ENCODE measurements at places on chromosomes 6 and 20.
A peak's percentile ranks its signal among the peaks of the same experiment; 100 is the strongest.

DNA sequence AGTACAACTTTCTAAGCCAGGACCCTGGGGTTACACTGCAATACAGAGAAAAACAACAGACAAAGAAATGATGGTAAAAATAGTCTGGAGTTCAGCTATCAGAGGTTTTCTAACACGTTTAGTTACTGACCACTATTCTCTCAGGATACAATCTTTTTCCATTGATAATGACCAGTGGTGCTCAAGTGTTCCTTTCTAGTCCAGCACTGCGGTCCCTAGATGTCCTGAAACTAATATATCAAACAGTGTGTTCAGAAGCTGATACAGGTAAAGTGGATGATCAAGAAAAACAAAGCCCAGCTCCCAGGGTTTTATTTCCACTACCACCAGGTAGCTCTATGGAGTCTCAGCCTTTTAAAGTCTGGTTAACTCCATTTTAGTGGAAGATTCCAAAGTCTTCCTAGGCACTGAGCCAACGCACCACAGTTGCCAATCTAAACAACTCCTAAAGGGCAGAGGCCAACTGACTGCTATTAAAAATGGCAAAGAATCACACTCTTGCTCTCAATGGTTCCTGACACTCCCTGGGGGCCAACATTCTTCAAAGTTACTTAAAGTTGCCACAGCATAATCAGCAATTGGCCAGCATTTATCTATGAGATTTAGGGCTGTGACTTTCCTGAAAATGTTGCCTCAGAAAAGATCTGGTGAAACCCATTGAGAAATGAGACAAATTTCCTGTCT, 38.2 kb downstream of the DZANK1 start:
- peak; percentile 23 for DNase-seq

DNA sequence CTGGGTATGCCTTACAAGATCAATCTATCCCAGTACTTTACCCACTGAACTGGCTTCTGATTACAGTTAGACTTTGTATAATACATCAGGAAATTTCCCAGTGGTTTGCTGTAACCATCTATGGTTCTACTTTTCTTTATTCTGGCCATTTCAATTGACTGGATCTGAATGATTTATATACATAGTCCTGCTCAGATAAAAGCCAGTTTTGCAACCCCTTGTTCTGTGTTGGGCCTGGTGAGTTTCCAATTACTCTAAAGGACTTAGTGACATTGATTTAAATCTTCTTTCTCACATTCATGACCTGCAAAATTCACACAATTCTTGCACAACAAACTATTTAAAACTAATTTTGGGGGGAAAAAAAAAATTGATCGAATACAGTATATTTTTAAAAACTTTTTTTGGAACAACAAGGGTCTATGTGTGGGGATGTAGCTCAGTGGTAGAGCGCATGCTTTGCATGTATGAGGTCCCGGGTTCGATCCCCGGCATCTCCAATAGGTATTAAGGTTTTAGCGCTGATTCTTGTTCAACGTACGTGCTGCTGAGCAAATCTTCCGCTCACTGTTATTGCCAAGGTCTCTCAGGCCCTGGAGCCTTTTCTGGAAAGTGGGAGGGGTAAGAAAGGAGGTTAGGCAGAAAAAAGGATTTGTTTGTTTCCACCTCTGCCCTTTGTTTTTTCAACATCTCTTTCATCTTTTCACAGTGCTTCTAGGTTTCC, 117.5 kb downstream of the GPX5 start:
- DNase-seq, result peak; percentile 92

DNA sequence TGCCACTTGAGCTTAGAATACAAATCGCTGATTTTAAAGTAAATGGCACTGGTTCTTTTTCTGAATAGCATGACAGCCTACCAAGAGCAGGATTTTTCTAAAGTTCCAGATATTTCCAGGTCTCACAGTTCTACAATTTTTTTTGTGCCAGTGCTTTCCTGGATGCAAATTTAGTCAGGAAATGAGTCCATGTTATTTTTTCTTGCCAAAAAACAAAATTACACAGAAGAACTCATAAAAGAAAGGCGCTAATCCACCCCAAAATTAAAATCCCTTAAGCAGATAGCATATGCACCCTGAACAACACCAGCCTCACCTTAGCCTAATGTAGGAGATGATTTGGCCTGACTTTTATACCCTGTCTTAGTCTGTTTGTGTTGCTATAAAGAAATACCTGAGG, 86.4 kb upstream of the ARG1 start:
- DNase-seq, result no peak

GRCh38 chr6:90198758-90199425, 97.8 kb downstream of the BACH2 start:
- DNase-seq, result no peak

GRCh38 chr6:31567531-31568370, 4.3 kb upstream of the LTA start:
- no peak for DNase-seq

GRCh38 chr6:11381801-11382513, 149.5 kb upstream of the NEDD9 start:
- DNase-seq, result no peak

DNA sequence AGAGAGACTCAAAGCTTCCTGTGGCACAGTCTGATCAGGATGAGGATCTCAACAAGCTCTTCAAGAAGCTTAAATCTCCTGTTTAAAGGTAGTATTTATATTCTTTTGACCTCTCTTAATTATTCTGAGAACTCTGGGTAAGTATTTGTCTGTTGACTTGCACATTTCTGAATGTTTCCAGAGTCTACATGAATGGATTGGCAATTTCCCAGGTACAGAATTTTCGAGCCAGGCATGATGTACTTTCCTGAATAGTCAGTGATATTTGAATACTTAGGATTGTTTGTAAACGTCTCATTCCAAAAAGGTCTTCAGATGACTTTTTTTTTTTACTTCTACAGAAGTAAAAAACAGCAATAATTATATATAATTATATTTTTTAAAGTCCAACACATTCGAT, 293.4 kb downstream of the TBC1D32 start:
- DNase-seq, result no peak

GRCh38 chr6:116461932-116462885, 1.0 kb downstream of the CALHM6 start:
- DNase-seq, result peak; percentile 62

- peak; percentile 5 for DNase-seq
These were observed 41.6 kb downstream of the ANKEF1 start for GRCh38 chr20:10076126-10077080.

- no peak for DNase-seq
These were observed 8.8 kb upstream of the PCMTD2 start for GRCh38 chr20:64246616-64247306.

DNA sequence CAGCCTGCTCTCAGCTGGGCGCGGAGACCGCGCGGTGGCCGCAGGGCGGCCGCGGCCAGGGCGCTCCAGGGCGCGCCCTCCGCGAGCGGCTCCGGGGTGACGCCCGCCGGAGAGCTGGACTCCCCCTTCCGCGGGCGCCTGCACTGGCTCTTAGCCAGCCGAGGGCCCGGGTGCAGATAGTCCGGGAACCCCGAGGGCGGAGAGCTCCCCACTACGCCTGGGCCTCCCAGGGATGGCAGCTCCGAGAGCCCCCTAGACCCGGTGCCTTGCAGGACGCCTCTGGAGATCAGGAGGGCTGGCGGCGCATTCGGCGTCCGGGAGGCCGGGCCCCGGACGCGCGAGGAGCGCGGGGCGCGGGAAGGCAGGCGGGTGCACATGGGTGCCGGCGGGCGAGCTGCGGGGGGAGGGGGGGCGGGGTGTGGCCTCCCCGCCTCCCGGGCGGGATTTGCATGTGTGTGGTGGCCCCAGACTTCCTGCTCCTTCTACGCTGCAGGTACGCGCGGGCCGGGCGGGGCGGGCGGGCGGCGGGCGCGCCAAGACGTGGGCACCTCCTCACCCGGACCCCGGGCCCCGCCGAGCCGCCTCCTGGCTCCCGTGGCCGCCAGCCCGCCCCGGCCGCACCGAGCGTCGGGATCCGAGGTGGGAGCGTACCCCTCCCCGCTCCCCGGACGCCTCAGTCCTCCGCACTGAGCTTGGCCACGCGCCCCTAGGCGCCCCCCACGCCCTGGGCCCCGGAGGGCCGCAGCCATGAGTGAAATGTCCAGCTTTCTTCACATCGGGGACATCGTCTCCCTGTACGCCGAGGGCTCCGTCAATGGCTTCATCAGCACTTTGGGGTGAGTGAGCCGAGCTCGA, at the start of gene ITPR3:
Gene ITPR3, plus strand, starts transcription at position 467 of the 855 bp plus-strand sequence. Its CDS starts 281 bp downstream, at position 748.
- DNase-seq, result no peak

DNA sequence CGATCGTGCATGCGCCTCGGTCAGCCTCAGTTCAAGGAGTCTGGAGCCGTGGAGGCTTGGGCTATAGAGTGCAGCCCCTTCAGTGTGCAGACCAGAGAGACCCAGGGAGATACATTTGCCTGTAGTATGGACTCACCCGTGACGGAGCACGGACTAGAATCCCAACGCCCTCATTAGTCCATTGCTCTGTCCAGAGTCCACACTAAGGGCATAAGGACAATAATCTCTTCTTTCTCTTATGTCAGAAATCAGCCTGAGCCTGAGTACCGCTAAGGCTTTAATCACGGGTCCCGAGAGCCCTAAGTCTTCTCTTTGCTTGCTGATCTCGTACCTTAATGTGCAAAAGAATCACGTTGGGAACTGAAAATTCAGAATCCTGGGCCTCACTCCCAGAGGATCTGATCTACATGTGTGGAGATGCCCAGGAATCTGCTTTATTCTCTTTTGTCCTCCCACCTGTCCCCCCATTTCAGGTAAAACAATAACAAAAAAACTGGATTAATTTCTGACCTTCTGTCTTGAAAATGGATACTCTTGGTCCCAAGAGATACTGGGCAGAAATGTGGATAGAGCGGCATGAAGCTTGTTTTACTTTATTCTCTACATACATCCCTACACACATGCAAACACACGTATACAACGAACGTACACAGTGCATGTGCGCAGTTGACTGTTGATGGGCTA, 671 bp downstream of the BPHL start:
- DNase-seq, result peak; percentile 31

DNA sequence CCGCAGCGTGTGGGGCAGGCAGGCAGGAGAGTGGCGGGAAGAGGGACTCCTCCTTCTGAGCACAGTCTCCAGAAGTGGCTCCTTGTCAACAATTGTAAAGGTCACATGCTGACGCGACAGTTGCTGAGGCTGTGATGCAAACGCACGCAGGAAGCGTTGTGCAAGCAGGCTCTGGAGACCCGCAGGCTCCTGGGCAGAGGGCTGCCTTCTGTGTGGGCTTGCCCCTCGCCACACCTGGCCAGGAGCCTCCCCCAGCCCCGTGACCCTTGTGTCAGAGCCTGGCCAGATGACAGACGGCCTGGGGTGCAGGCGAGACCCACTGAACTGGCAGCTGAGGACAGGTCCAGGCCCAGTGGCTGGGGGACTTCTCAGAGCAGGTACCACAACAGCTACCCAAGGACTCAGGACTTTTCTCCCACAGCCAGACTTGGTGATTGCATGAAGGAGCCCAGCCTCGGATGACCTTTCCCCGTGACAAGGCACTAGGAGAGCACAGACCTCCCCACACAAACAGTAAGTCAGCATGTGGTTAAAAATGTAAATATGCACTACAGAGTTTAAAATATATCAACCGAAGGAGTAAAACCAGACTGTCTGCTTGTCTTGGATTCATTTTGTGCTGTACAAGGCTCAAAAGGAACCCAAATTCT, 222.1 kb upstream of the RREB1 start:
- DNase-seq, result no peak

DNA sequence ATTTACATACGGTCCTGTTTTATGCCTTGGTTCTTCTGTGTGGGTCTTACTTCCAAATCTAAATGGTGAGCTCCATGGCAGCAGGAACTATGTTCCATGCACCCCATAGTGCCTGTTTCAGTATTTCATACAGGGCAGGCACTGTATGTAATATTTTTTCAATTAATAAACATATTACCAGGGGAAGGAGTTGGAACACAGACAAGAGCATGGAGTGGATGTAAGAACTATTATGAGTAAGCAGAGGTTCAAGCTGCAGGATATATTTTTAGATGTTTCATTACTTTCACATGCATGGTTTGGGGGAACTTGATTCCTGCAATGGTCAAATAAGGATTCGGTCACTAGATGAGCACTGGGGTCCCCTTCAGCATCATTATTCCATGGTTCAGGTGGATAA, 108.3 kb downstream of the KIF13A start:
- peak; percentile 56 for DNase-seq

DNA sequence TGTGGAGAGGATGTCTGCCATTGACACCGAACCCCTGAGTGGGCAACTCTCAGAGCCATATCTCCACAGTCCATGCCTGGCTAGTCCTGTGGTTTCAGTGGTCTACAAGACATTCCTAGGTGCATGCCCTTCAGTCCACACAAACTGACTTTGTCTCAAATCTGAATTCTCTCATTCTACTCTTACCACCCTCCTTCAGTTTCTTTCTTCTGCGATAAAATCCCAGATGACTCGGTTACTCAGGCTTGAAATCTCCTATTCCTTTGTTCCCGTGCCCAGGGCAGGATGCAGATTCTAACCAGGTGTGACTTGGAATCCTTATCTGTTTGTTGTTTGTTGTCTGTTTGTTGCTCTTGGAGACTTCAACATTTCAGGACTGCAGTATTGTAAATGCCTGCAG, 9.3 kb downstream of the CDS2 start:
- no peak for DNase-seq

GRCh38 chr6:39524007-39524406, 201.2 kb downstream of the KIF6 start:
- no peak for DNase-seq

GRCh38 chr6:121135425-121135824, 198.9 kb downstream of the TBC1D32 start:
- DNase-seq, result no peak

DNA sequence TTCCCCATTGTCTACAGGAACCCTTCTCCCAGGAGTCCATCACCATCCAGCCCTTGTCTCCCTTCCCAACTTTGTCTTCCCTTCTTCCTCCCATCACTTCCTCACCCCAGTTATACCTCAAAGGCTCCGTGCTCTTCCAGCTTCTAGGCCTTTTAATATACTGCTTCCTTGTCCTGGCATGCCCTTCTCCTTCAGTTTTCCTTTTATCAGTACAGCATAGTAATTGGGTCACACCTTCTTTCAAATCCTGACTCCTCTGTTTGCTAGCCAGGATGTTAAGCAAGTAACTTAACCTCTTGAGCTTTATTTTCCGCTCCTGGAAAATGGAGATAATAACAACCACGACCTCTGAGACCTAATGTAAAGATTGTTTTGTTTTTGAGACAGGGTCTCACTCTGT, 54.9 kb upstream of the PNRC1 start:
- no peak for DNase-seq

DNA sequence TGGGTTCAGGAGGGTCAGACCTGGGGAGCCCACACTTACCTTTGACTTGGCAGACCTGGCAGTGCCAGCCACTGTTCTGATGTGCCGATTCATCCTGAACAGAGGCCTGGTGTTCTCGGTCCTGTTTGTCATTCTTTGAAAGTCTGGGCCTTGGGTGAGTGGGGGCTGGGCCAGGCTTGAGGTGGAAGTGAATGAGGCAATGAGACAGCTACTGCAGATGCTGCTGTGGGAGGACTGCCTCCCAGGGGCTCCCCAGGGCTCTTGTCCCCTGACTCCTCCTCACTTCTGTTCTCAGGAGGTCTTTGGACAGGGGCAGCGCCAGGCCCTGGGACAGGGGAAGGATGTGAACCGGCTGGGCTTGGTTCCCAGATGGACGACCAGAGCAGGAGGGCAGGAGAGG, 5.6 kb upstream of the TREML4 start:
- DNase-seq, result no peak

DNA sequence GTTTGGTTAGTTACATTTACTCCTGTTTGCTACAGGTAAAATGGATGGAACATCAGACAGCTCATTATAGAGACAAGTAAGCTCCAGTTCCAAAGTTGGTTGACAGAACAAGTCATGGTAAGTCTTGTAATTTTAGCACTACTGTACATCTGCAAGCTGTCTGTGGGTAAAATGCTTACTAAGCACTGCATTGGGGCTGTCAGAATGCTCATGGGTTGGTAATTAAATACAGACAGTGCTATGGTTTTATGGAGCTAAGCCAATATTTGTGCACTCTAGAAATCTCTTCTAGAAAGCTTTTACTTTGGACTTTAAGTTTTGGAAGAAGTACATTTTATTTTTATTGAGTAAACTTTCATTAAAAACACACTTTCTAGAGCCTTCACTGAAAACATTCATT, 419.2 kb upstream of the MMS22L start:
- DNase-seq, result no peak
